Activated B cell treated with CpG ODN at 0.5 μM for 24 hours (primary cell): ENCODE measurements at places on chromosomes 12 and 14.

DNA sequence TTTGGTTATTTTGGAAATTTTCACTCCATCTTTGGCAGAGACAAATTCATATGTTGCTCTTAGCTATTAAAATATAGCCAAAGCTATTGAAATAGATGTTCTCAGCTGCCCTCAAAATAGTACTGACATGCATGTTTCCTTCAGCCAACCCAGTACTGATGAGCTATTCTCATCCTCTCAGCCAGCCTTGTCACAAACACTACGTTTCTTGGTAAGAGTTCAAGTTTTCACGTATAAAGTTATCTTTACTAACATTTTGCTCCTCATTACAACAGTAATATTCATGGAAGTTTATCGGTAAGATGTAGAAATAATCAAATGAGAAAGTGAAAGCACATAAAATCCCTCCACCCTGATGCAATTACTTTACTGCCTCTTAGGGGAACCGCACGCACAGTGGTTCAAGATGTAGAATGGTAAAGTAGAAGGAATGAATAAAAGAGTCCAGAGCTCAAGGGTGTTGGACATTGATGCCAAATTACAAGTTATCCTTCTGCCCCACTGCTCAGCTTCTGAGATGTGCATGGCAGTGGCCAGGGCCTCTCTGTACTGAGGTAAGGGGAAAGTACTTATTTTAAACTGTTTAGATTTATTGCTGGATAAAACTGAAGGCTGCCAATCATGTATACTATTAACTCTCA is 20.7 kb downstream of the GCH1 start:
- no peak for DNase-seq

- DNase-seq: peak; percentile 70
Measured at GRCh38 chr14:92677087-92677668, 71.2 kb downstream of the LGMN start.

DNA sequence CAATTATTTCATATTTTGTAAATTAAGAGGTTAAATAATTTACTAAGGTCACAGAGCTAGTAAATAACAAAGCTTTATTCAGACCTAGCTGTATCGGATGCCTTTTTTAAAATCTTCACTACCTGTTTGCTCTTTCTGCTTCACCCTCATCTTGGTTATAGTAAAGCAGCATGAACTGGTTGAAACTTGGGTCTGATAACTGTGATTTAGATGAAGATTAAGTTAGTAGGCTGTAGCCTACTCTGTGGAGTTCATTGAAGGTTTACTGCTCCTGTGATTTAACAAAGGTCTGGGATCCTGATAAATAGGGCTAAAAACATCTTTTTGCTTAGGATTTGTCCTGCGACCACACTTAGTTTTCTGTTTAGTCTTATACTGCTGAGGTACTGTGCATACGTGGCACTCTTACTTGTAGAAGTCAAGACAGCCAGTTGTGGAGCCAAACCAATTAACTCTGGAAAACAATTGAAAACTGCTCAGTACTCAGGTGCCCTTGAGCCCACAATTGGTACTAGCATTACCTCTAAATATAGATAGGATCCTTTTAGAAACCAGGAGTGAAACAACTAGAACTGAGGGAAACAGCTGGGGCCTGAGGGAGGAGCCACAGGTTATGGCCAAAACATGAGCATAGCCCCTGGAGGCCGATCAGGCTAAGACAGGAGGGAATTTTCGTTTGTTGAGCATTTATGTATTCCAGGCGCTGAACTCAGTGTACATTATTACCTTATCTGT is 2.3 kb downstream of the SPATS2 start:
- no peak for DNase-seq

DNA sequence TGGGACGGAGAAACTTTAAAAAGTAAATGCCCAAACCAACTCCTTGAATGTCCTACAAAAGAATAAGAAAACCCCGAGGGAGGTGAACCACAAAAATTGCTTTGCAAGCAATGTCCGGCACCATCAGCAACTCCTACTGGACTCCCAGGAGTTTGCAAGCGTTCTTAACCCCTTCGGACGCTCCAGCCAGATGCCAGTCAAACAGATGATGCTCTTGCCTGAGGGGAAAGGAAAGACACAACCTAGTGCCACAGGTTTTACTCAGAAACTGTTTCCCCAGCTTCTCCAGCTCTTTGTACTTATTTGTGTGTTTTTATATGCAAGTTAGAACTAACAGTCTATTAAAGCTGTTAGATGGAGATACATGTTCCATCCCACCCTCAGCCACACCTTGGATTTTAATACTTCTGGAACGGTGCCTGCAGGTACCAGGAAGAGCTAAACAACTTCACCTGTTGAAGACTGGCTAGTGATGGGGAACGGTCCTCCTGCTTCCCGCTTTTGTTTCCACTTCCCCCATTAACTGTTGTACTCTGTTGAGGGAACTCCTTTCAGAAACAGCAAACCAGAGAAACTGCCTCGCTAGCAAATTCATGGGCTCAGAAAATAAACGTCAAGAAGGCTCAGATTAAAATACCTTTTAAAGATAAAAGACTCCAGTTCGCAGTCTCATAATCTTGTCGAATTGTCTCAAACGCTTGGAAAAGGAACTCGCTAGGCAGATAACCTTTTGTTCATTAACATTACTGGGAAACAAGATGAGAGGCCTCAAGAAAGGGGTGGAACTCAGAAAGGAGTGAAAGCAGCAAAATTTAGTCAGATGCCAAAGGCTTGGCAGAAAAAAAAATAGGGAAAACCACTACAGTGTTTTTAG is 1.1 kb upstream of the FERMT2 start:
- DNase-seq: no peak

GRCh38 chr12:58884916-58885315 is 35.4 kb downstream of the LRIG3 start:
- no peak for DNase-seq

- no peak for DNase-seq
Measured at GRCh38 chr12:66035288-66035966, 95.1 kb downstream of the LLPH start.

DNA sequence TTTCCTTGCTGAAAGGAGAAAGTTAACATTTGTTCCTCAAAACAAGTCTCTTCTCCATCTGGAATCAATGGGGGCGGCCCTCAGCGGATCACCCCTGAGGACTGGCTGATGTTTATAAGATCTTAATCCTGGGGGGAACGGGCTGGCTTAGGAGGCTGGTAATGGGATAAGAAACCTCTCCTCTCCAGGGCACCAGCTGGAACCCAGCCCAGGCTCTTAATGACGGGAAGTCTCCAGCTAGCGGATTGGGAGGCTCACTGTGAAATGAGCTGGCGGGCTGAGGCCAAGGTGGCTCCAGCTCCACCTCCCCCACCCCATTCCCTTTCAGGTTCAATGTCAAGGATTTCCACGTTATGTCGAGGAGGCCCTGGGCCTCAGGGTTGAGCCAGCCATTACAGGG is 1133.0 kb downstream of the VRK1 start:
- no peak for DNase-seq

DNA sequence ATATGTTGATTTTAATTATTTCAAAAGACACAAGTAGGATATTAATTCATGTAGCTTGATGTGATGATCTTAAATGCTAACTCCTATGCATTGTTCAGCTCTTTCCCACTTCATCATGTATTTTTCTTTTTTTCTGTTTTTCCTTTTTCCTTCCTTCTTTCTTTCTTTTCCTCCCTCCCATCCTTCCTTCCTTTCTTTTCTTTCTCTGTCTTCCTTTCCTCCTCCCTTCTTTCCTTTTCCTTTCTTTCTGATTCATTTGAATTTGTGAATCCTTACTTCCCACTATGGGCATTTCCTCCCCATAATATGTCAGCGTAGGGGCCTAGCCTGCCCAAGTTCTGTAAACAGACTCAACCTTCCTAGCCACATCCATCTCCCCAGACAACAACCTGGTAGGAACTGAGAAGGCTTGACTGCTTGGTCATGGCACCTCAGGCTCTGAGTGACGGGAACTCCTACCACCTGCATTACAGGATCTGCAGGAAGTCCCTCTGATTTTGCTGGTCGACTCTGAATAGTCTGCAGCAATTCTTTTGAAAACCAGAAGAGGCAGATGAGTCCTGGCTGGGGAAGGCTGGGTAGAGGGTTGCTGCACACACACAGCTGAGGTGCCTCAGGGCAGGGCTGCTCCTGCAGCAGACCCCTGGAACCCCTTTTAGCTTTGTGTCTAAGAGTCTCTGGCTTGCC is 33.4 kb upstream of the BHLHE41 start:
- DNase-seq: peak; percentile 21
